Central memory CD8-positive, alpha-beta T cell (primary cell): ENCODE measurements at places on chromosomes 4 and X.

GRCh38 chr4:77395481-77395880 lies 210.1 kb upstream of the CXCL13 start:
- H3K4me3 ChIP-seq, result no peak overlapping the region
- no peaks in the 10 kb centered on the region for H3K36me3 ChIP-seq
- H3K4me1 ChIP-seq, result no peaks in the 10 kb centered on the region
- H3K27ac ChIP-seq, result no peak overlapping the region

DNA sequence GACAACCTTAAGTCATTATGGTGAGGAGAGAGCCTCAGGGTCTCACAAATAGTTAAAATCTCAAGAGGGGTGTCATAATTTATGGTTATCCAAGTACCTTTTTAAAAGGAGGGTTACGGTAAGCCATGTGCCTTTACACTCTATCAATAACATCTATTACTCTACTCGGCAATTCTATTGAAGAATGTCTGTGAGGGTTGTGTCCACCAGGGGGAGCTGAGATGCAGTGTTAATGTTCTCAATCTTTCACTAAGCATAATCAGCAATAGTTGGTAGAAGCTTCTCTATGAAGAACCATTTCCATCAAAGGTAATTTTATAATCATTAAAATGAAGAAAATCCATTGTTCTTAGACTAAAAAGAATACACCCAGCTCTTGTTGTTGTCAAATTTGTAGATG lies 457.4 kb downstream of the CENPC start:
- H3K4me3 ChIP-seq, result no peak overlapping the region
- no peaks in the 10 kb centered on the region for H3K4me1 ChIP-seq
- no peaks in the 10 kb centered on the region for H3K27me3 ChIP-seq
- no peaks in the 10 kb centered on the region for H3K36me3 ChIP-seq
- H3K27ac ChIP-seq, result no peak overlapping the region

GRCh38 chrX:27987862-27988646 lies 6.8 kb upstream of the DCAF8L1 start:
- DNase-seq, result no peak
- H3K27ac ChIP-seq, result no peak overlapping the region
- H3K36me3 ChIP-seq, result no peaks in the 10 kb centered on the region

- H3K4me3 ChIP-seq, result no peak overlapping the region
- H3K27me3 ChIP-seq, result no peaks in the 10 kb centered on the region
- peaks cover 5% of the 10 kb centered on the region for H3K4me1 ChIP-seq
- no peak for DNase-seq
Observed at GRCh38 chr4:1644891-1645657, 39.0 kb downstream of the FAM53A start.

DNA sequence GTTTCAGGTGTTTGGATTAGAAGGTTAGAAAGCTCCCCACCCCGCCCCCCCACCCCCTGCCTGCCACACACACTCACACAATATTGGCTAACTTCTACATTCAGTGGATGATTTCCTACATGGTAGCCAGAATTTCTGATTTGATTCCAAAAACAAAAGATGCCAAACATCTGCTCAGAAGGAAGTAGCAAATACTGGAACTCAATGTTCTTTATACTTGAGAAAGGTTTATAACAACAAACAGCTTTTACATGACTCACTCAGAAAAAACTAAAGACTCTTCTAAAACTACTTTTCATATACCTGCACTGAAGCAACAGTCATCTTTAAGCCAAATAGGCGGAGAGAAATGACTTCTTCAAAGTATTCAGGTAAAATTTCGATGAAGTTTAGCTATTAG lies 750.5 kb upstream of the POU3F4 start:
- no peaks in the 10 kb centered on the region for H3K4me1 ChIP-seq
- no peak for DNase-seq
- H3K27ac ChIP-seq, result no peak overlapping the region
- no peaks in the 10 kb centered on the region for H3K27me3 ChIP-seq

- no peak for DNase-seq
- H3K27me3 ChIP-seq, result peaks cover under 1% of the 10 kb centered on the region
- no peak overlapping the region for H3K27ac ChIP-seq
- H3K36me3 ChIP-seq, result no peaks in the 10 kb centered on the region
Observed at GRCh38 chr4:55318175-55319129, 27.6 kb upstream of the SRD5A3 start.

GRCh38 chrX:95762716-95763115 lies 921.9 kb upstream of the DIAPH2 start:
- H3K27me3 ChIP-seq, result no peaks in the 10 kb centered on the region
- H3K36me3 ChIP-seq, result no peaks in the 10 kb centered on the region
- no peak overlapping the region for H3K27ac ChIP-seq
- H3K4me3 ChIP-seq, result no peak overlapping the region
- DNase-seq, result no peak

DNA sequence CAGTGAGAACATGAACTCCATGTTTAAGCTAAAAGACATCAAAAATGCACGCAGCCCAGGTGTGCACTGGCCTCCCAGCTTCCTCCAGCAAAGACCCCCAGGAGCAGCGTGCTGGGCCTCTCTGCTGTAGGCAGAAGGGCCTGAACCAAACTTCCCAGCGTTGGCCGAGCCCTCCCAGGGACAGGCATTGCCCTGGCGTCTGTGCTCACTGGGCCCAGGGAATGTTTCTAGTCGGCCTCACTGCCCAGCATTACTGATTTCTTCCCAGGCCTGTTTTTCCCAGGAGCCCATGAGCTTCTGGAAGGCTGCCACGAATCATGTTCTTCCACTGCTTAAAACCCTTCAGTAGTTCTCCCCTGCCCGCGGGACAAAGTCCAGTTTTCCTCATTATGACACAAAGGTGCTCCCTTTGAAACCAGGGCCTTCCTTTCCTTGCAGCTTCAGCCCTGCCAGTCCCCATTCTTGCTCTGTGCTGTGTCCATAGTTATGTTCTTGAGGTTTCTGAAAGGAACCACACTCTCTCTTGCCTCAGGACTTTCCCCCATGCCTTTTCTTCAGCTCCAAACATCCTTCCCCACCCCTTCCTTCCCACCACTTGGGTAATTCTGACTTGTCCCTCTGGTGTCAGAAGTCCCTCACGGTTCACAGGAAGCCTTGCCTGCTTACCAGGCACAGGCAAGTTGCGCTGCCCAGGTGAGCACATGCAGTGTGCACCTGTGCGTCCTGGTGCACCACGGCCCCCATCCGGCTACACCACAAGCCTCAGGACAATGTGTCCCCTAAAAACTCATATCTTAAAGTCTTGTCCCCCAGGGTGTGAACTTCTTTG lies 93.4 kb upstream of the ENPP6 start:
- no peaks in the 10 kb centered on the region for H3K36me3 ChIP-seq
- H3K4me3 ChIP-seq, result no peak overlapping the region
- peak overlapping the region; percentile 57 for H3K27ac ChIP-seq
- DNase-seq, result no peak
- peaks cover 10% of the 10 kb centered on the region for H3K4me1 ChIP-seq

- H3K4me1 ChIP-seq, result no peaks in the 10 kb centered on the region
- H3K36me3 ChIP-seq, result peaks cover 16% of the 10 kb centered on the region
- DNase-seq, result no peak
- H3K4me3 ChIP-seq, result no peak overlapping the region
- no peaks in the 10 kb centered on the region for H3K27me3 ChIP-seq
Observed at GRCh38 chrX:134416087-134416486, 43.9 kb upstream of the HPRT1 start.

GRCh38 chr4:140056015-140056414 lies 98.0 kb downstream of the MAML3 start:
- no peaks in the 10 kb centered on the region for H3K4me1 ChIP-seq
- peaks cover 42% of the 10 kb centered on the region for H3K27me3 ChIP-seq
- no peak overlapping the region for H3K4me3 ChIP-seq
- no peak for DNase-seq
- no peak overlapping the region for H3K27ac ChIP-seq

GRCh38 chr4:2579910-2580309 lies 43.5 kb downstream of the FAM193A start:
- H3K36me3 ChIP-seq, result peaks cover 5% of the 10 kb centered on the region
- no peak for DNase-seq
- no peak overlapping the region for H3K27ac ChIP-seq

DNA sequence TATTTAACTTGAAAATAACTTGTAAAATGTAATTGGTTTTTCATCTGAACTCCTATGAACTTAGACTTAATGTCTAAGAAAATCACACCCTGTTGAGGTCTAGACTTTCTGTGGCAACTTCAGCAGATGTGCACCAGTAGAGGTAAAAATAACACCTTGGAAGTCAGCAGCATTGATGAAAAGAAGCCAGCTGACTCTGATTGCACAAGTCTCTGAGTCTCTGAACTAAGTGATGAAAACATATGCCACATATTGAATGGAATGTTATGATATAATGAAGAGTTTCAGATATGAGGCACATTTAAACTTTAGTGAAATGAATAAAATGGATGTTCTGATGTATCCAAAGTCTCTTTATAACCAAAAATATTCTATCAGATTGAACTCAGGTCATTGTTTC lies 155.4 kb downstream of the GPM6A start:
- DNase-seq, result no peak
- H3K27me3 ChIP-seq, result no peaks in the 10 kb centered on the region

- no peak overlapping the region for H3K4me3 ChIP-seq
- H3K36me3 ChIP-seq, result peaks cover 21% of the 10 kb centered on the region
- no peak for DNase-seq
- H3K27me3 ChIP-seq, result peaks cover 28% of the 10 kb centered on the region
- no peak overlapping the region for H3K27ac ChIP-seq
Observed at GRCh38 chr4:53374777-53375258, 2.6 kb upstream of the FIP1L1 start.

DNA sequence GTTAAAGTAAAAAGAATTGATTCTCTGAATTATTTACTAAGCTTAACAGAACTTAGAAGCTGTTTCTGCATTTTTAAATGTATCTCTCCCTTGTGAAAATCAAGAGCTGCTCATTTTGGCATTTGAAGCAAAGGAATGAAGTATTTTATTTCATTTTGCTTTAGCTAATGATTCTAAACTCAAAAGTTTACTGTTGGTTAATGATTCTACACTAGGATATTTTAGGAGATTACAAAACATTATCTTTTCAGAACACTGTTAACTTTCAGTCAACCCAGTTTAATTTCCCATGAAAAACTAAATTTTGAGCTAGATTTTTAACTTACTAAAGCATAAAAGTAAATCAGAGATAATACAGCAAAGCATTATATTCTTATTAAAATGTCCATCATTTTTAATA lies 355.2 kb upstream of the CXorf51B start:
- DNase-seq, result no peak
- no peak overlapping the region for H3K4me3 ChIP-seq
- H3K36me3 ChIP-seq, result no peaks in the 10 kb centered on the region
- H3K27ac ChIP-seq, result no peak overlapping the region
- no peaks in the 10 kb centered on the region for H3K27me3 ChIP-seq

- H3K4me3 ChIP-seq, result no peak overlapping the region
- H3K36me3 ChIP-seq, result no peaks in the 10 kb centered on the region
- H3K27ac ChIP-seq, result no peak overlapping the region
- H3K4me1 ChIP-seq, result no peaks in the 10 kb centered on the region
- DNase-seq, result no peak
Observed at GRCh38 chr4:7722766-7723387, 216.8 kb downstream of the AFAP1 start.

- H3K27ac ChIP-seq, result no peak overlapping the region
- DNase-seq, result no peak
Observed at GRCh38 chr4:128589384-128589965, 220.0 kb upstream of the JADE1 start.

- no peaks in the 10 kb centered on the region for H3K27me3 ChIP-seq
- no peak for DNase-seq
- no peak overlapping the region for H3K4me3 ChIP-seq
- no peaks in the 10 kb centered on the region for H3K36me3 ChIP-seq
- no peaks in the 10 kb centered on the region for H3K4me1 ChIP-seq
- H3K27ac ChIP-seq, result no peak overlapping the region
Observed at GRCh38 chr4:119750771-119751170, 122.2 kb upstream of the PDE5A start.

GRCh38 chr4:118905566-118905965 lies 16.9 kb downstream of the SYNPO2 start:
- H3K27ac ChIP-seq, result no peak overlapping the region
- H3K4me1 ChIP-seq, result no peaks in the 10 kb centered on the region
- H3K4me3 ChIP-seq, result no peak overlapping the region
- peaks cover 49% of the 10 kb centered on the region for H3K27me3 ChIP-seq

- no peaks in the 10 kb centered on the region for H3K27me3 ChIP-seq
- H3K4me3 ChIP-seq, result no peak overlapping the region
- H3K4me1 ChIP-seq, result peaks cover 38% of the 10 kb centered on the region
- DNase-seq, result no peak
- H3K27ac ChIP-seq, result peak overlapping the region; percentile 12
Observed at GRCh38 chr4:54050214-54050904, 14.0 kb downstream of the CHIC2 start.

GRCh38 chr4:101123231-101123630 lies 224.1 kb downstream of the PPP3CA start:
- H3K36me3 ChIP-seq, result peaks cover 2% of the 10 kb centered on the region
- H3K27ac ChIP-seq, result no peak overlapping the region

- H3K4me3 ChIP-seq, result peak overlapping the region; percentile 61
- no peaks in the 10 kb centered on the region for H3K27me3 ChIP-seq
- DNase-seq, result no peak
- peak overlapping the region; percentile 98 for H3K27ac ChIP-seq
- peaks cover 31% of the 10 kb centered on the region for H3K36me3 ChIP-seq
Observed at GRCh38 chr4:80058740-80059139, 14.3 kb downstream of the ANTXR2 start.

GRCh38 chr4:81304871-81305270 lies 89.8 kb upstream of the PRKG2 start:
- H3K36me3 ChIP-seq, result no peaks in the 10 kb centered on the region
- no peak overlapping the region for H3K27ac ChIP-seq
- H3K4me3 ChIP-seq, result no peak overlapping the region

DNA sequence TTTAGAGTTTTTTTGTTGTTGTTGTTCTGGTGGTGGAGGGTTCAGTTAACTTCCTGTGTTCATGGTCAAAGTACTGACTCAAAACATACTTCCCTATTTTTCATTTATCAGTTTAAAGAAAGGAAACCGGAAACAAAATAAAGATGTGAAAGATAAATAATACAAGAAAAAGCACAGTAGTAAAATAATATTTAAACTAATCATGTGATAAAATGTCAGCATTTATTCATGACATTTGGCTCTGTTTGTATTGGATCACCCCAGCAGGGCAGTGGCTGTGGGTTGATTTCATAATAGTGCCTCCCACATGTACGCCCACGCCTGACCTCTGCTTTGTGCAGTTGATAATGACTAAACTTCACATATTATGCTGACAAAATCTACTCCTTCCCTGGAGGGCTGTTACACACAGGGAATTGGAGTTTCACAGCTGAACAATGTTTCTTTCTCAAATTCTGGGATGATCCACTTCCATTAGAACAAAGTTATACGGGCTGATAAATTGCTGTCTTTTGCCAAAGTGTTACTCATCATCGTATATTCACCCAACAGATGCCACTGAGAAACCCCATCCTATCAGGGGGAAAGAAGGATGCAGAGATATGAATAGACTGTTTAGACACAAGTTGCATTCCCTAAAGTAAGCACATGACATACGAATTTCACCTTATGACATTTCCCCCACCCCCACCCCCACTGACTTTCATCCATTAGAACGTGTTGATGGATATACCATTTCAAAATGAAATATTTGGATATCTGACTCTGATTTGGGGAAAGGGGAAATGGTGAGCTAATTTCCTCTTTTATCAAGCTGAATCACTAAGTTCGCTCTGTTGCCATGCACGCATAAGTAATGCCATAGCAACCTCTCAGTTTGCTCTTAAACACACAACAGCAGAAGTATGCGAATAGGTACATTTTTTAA lies 48.3 kb downstream of the AMELX start:
- no peaks in the 10 kb centered on the region for H3K36me3 ChIP-seq
- H3K4me1 ChIP-seq, result no peaks in the 10 kb centered on the region
- no peak overlapping the region for H3K4me3 ChIP-seq
- no peak for DNase-seq
- H3K27ac ChIP-seq, result no peak overlapping the region
- H3K27me3 ChIP-seq, result no peaks in the 10 kb centered on the region
